ENCODE measurements at places on chromosomes 12 and 14.

DNA sequence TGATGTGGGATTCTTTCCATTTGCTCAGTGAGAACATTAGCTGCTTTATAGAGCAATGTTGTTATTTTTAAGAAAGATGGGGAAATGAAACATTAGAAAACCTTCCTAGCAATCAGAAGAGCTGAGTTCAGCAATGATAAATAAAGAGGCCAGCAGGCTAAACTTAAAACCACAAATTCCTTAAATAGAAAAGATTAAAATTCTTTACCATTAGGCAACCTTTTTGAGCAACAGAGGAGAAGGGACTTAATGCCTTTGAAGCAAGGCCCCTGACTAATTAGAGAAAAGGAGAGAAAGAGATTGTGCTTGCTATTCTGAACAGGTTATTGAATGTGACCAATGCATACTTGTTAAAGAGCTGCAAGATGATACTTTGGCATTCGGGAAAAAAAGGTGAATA lies 160.8 kb upstream of the LMO3 start:
- no peaks in the 10 kb centered on the region for H3K36me3 ChIP-seq
- no peak overlapping the region for H3K27ac ChIP-seq
- no peaks in the 10 kb centered on the region for H3K27me3 ChIP-seq
- no peak overlapping the region for H3K4me3 ChIP-seq
- no peak for DNase-seq
- no peaks in the 10 kb centered on the region for H3K4me1 ChIP-seq

DNA sequence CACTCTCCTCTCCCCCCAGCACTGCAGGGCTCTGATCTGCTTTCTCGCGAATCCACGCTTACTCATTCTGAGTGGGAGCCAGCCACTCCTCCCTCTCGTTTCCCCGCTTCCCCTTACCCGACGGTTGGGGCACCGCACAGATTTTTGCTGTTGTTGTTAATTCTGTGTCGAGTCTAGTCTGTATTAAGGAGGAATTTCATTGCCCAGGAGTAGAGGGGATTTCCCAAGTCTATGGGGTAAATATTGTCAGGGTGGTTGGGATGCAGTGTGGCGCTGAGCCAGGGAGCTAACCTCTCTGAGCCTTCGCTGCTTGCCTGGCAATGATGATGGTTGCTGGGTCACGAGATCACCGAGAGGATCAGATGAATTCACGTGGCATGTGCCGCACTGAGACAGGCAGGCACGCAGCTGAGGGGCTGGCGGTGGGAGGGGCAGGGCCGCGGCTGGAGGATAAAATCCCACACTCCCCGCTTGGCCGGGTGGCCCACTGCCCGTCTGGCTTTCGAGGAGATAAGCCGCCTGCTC lies 18.5 kb downstream of the NCOR2 start:
- no peak for DNase-seq
- H3K36me3 ChIP-seq: no peaks in the 10 kb centered on the region
- peaks cover 89% of the 10 kb centered on the region for H3K4me1 ChIP-seq
- H3K4me3 ChIP-seq: no peak overlapping the region

DNA sequence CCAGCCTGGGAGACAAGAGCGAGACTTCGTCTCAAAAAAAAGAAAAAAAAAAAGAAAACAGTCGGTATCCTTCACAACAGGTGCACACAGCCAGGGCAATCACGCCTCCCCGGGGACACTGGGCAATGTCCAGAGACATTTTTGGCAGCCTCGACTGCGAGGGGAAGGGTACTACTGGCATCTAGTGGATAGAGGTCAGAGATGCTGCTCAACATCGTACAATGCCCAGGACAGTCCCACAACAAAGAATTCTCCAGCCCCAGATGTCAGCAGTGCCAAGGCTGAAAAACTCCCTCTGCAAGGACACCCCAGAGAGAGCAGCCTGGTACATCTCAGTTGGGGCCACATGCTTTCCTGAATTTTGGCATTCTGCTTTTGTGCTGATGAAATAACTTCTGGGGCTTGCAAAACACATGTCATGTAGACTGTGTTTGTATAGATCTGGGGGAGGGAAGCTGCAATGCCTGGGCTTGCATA lies 21.5 kb downstream of the ALDH2 start:
- H3K36me3 ChIP-seq: peaks cover 76% of the 10 kb centered on the region
- peaks cover 4% of the 10 kb centered on the region for H3K4me1 ChIP-seq
- DNase-seq: no peak
- H3K27me3 ChIP-seq: no peaks in the 10 kb centered on the region

DNA sequence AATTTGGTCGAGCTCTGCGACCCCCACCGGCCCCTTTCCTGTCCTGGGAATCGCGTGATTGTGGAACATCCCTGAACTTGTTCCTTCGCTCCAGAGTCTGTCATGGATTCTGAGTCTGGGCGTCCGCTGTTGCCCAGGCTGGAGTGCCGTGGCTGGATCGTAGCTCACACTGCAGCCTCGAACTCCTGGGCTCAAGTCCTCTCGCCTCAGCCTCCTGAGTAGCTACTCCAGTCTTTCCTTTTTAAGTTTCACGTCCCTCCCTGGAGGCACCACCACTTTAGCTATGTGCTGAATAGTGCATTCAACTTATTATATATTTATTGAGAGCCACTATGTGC lies 698 bp downstream of the ACOT6 start:
- no peaks in the 10 kb centered on the region for H3K27me3 ChIP-seq
- H3K27ac ChIP-seq: peak overlapping the region; percentile 90
- peak overlapping the region; percentile 73 for H3K4me3 ChIP-seq
- no peak for DNase-seq

GRCh38 chr12:132141976-132142678 lies 2.0 kb downstream of the DDX51 start:
- H3K27me3 ChIP-seq: no peaks in the 10 kb centered on the region
- H3K4me1 ChIP-seq: peaks cover 39% of the 10 kb centered on the region
- H3K36me3 ChIP-seq: peaks cover 66% of the 10 kb centered on the region
- no peak for DNase-seq
